Thoracic aorta (tissue), 2 donors: ENCODE measurements at places on chromosomes 13 and 19.

DNA sequence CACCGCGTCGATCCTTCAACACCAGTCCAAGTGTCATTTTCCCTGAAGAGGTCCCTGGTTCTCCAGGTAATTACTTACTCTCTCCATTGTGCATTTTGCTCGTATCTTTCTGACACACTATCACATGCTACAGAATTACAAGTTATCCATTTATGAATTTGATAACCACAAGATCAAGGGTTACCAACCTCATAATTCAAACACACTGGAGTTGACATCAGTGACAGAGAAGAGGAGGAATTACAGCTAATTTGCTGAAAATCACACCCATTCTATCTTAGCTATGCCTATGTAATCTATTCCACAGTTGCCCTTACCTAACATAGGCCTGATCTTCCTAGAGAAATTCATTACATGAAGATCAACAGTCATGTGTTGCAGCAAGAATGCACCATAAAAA is 14.2 kb downstream of the ZC3H13 start:
- DNase-seq, result no peak

- no peak for DNase-seq
Observed at GRCh38 chr19:29881386-29881785, 60.7 kb upstream of the URI1 start.

DNA sequence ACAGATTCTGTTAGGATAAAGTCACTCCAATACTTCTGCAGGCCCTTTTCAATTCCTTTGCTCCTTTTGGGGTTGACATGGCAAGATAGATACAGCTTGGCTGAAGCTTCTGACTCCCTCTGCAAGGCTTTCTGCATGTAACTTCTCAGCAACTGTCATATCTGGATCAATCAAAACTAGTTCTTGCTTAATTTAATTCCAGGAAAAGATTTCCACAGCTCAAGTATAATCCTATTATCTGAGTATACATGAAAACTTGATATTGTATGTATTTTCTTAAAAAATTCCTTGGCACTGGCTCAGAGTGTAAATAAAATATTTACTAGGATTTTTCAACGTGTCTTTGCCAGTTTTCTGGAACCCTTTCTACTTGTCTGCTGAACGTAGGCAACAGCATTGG is 109.6 kb downstream of the STARD13 start:
- no peak for DNase-seq

DNA sequence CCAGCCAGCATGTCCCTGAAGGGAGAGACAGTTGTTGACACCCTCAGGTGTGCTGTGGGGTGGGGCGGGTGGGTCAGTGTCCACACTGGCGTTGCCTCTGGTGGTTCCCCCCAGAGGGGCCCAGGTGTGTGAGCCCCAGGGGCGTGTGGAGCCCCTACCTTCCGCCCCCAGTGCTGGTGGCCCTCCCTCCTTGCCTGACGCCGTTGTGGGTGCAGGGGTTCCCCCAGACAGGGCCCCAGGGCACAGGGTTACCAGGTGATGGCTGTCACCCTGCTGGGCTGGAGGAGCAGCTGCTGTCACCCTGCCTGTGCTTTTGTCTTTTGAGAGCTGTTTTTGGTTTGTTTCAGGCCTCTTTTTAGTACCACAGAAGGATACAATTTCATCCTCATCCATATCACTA is 27.2 kb downstream of the ATP4B start:
- no peak for DNase-seq

GRCh38 chr19:46191972-46192371 is 37.6 kb upstream of the IGFL1 start:
- no peak for DNase-seq

DNA sequence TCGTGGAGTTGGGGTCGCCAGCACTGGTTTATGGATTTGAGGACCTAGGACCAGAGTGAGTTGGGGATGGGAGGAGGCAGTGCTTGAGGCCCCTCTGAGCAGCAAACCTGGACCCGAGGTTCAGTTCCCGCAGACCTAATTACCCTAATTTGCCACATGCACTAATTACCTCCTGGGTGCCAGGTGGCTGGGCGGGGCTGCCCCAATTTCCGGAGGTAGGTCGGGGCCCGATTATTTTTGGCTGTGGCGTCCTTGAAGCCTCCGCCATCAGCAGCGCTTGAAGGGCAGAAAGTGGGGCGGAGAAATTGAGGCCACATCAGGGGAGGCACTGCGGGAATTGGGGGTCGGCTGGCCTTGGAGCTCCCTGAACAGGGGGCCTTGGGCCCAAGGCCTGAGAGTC is 5.9 kb upstream of the HOMER3 start:
- no peak for DNase-seq

- no peak for DNase-seq
Observed at GRCh38 chr13:73065036-73065435, 6.2 kb downstream of the KLF5 start.

DNA sequence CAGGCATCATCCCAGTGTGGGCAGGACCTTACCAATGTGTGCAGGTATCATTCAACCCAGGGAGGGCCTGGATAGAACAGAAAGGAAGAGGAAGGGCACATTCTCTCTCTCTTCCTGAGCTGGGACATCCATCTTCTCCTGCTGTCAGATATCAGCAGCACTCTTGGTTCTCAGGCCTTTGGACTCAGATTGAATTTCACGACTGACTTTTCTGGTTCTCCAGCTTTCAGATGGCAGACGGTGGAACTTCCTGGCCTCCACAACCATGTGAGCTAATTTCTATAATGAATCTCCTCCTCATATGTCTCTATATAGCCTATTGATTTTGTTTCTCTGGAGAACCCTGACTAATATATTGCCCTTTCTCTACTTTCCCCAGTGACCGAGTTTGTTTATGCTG is 77.3 kb downstream of the OLFM4 start:
- no peak for DNase-seq

- no peak for DNase-seq
Observed at GRCh38 chr13:95643936-95644598, 439 bp downstream of the DZIP1 start.

DNA sequence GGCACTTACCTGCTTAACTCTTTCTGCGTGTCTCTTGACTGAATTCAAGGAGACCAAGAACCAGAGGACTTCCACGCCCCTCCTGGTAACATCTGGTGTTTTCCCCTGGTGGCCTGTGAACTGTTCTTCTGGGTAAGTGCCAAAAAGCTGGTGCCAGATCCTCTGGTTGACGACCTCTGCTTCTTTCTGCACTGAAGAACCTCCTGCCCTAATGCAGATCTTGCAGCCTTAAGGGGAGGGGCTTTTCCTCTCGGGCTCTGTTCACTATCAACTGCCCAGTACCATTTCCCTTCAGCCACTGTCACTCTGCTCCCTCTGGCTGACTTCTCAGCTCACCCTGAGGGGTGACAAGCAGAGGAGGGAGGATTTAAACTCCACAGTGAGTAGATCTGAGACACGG is 6.1 kb upstream of the ERVV-1 start:
- no peak for DNase-seq

DNA sequence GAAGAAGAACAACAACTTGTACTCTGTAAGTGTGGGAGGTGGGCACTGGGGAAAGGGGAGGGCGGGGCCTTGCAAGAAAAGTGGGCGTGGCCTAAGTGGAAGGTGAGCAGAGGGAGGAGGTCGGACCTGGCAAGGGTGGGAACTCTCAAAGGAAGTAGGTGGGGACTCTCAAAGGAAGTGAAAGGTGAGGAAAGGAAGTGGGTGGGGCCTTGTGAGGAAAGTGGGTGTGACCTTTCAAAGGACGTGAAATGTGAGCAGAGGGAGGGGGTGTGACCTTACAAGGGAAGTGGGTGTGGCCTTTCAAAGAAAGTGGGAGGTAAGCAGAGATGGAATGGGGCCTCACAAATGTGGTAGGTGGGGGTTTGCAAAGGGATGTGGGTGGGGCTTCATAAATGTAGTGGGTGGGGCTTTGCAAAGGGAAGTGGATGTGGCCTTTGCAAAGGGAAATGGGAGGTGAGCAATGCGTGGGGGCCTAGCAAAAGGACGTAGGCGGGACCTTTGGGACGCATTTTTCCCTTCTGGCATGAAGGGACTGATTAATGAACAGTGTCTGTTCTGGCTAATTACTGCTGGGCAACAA is 25.9 kb downstream of the ACSBG2 start:
- DNase-seq, result no peak

DNA sequence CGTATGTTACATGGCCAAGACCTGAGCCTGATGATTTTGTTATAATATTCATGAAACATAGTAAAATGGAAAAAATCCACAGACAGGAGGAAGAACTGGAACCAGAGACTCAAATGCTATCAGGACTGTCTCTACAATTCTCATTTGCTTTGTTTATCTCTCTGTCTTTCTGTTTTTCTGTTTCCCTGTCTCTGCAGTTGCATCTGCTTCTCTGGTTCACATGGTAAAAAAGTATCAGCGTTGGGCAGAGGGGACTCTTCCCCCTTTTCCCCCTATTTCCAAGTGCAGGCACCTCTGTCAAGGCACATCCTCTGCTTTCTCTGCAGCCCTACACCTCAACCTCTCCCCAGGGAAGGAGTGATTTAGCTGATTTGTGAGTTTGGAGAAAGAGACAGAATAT is 41.2 kb upstream of the VWA8 start:
- no peak for DNase-seq

- DNase-seq, result no peak
Observed at GRCh38 chr13:48155848-48156247, 60.9 kb upstream of the MED4 start.

DNA sequence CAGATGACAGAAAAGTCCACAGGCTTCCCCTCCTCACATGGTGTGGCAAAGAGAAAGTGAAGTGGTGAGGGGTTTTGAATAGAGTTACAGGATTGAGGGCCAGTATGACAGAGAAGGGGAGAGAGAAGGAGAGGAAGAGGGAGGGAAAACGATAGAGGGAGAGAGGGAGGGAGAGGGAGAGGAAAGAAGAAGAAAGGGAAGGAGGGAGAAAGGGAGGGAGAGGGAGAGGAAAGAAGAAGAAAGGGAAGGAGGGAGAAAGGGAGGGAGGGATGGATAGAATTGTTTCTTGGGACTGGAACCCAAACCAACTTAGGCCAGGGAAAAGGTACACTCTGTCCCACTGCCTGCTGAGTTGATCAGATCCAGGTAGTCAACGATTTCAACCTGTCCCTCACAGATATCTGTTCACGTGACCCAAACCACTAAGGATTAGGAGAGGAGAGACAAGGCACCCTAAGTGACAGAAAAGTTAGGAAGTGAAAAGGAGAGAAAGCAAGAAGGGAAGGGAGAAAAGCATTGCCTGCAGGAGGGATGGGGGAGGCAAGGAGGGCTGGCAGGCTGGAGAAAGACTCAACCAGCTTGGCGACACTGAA is 8.1 kb upstream of the IGFL3 start:
- DNase-seq, result no peak

DNA sequence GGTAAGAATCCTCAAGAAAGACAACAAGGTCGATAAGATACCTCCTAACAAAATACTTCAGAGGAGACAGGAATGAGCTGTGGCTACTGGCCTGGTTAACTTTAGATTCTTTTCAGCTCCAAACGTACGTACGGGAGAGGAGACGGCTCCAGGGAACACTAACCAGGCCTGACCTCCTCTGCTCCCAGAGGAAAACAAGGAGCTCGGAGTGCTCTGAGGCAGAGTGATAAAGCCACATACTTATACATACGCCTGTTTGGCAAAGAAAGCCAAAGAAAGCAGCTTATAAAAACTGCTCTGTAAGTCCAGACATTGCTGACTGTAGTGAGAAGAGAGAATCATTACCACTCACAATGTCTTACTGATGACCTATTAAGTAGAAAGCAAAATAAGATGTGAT is 263.9 kb downstream of the MZT1 start:
- DNase-seq, result no peak

DNA sequence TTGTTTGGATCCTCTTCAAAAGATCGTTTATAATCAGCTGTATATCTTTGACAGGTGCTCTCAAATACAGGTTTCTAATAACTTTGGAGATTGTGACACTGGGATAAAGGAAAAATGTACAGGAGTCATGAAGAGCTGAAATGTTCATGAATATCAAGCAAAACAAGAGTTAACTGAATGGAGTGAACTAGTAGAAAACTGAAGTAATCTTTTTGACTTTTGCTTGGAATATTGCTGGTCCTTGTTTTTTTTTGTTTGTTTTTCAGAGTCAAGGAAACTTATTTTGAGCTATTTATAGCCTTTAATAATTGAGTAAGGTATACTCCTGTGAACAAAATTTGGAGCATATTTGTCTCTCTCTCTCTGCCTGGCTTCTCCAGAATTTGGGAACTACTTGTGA is 25.3 kb downstream of the MED4 start:
- DNase-seq, result no peak

DNA sequence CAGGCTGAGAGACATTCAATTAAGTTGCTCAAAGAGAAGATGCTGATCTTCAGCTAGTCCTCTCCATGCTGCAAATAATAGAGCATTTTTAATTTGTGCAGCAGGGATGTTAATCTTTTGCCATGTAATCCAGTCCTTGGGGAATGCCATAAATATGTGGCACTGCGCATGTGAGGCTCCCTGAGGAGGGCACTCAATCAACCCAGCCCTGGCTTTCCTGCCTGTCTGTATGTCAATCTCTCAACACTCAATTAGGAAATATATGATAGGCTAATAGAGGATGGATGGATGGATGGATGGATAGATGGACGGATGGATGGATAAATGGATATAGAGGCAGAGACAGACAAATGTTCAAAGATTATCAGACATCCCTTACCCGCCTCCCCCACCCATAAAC is 31.6 kb upstream of the POP4 start:
- no peak for DNase-seq

GRCh38 chr19:12873891-12874745 is 7.1 kb downstream of the DNASE2 start:
- DNase-seq, result no peak

GRCh38 chr19:1613808-1614570 is 8.7 kb upstream of the UQCR11 start:
- DNase-seq, result no peak

DNA sequence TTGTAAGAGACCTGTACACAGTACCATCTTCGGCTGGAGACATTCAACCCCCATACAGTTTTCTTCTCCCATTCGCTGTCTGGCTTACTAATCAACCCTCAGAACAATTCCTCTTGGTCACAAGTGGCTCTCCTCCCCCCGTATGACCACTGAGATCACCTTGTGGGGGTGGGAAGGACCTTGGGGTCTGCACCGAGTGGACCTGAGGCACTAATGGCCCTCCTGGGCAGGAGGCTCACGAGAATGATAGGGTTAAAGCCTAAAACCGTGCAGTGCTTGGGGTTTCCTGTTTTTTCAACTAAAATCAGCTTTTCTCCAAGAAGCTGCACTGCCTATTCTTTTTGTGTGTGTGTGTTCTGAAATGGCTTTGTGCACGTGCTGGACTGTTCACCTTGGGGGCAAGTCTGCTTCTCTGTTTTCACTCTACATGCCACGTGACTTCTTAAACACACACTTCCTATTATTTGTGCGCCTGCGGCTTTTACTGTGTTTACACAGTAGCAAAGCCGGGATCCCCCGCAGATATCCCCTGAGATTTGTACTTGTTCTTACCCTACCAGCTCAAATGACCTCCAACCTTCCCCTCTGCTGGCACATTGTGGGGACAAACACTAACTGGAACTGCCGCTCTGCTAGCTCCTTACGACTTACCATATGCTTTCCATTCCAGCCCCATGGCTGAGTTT is 12.3 kb downstream of the RBM26 start:
- DNase-seq, result no peak

- DNase-seq, result no peak
Observed at GRCh38 chr13:40130871-40131636, 475.6 kb downstream of the COG6 start.

- DNase-seq, result no peak
Observed at GRCh38 chr13:98199480-98199879, 22.4 kb upstream of the RNF113B start.
